Activated CD4-positive, CD25-positive, alpha-beta regulatory T cell (primary cell): ENCODE measurements at places on chromosomes 12 and 14.

GRCh38 chr14:103995876-103996275, 53.5 kb upstream of the RD3L start:
- no peak for DNase-seq

DNA sequence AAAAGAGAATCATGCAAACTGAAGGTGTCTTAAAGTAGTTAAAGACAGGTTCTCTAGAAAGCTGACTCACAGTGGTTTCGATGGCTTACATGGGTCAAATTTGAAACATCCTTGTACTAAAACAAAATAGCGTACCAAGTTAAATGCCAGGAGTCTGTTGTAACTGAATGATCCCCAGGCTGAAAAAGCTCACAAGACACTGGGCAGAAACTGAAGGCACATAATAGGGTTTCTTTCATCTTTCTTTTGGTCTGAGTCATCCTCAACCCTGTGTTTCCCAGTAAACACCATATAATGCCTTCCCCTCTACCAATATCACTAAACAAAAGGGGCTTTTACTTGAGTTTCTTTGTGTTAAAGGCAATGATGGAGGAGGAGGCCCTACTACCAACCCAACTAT, 12.8 kb downstream of the ZFYVE1 start:
- no peak for DNase-seq

GRCh38 chr12:121537814-121538698, 42.8 kb downstream of the KDM2B start:
- peak; percentile 26 for DNase-seq

- DNase-seq = no peak
These were observed 221.3 kb upstream of the RTL1 start for GRCh38 chr14:101124815-101125214.

- DNase-seq = no peak
These were observed 8.5 kb downstream of the RACGAP1 start for GRCh38 chr12:50016501-50017475.

DNA sequence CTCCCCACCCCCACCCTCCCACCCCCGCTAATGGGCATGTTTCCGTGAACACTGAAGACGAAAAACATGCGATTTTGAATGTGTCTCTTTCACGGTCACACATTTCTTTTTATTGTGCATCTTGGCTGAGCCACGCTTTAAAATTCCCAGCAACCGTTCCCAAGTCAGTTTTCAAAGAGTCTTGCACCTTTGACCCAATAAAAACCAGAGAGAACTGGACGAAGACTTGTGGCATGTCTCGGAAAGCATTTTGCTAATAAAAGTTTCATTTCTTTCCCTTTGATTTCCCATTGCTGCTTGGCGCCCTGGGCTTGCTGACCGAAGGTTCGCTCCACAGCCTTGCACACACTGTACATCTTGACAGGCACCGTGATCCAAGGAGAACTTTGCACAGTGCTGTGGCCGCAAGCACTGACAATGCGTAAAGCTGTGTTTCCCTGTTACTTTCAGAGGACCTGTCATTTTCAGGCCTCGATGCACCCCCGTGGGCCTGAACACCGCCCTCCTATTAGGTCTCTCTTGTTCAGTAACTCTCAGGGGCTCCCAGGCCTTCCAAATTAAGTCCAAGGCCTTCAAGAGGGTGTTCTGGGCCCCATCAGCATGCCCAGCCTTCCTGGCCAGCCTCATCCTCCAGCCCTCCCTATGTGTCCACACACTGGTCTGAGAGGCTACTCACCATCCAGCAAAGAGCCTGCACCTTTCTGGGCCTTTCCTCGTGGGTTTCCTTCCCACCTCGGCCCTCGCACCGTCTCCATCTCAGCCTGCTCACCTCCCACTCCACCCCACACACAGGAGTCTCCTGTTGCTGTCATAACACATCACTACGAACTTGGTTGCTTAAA, 63.4 kb upstream of the DIO3 start:
- DNase-seq = no peak

- DNase-seq = no peak
These were observed 36.7 kb downstream of the TRMT5 start for GRCh38 chr14:60944204-60944603.

- no peak for DNase-seq
These were observed 108.5 kb downstream of the NRXN3 start for GRCh38 chr14:78278464-78279250.

DNA sequence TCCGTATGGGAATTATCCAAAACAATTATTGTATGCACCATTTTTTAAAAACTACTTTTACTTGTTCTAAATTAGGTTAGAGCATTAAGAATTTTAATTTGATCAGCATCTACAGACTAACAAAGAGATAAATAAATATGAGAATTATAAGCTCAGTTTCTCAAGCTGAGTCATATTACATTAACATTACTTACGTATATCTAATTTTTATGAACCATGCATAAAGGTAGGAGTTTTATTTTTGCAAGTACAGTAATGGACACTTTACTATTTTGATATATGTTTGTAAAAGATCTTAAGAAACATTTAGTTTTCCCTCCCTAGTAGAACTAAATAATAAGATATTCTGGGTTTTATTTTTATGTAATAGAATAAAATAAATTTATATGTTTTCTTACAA, 410.1 kb downstream of the TMEM117 start:
- no peak for DNase-seq
